Ureter (tissue), 1 donor: ENCODE measurements at places on chromosomes 3 and 15. TPM values are rescaled to one million over a fixed set of nuclear protein-coding genes. Genes with fewer than 3 reads are reported as not detected.

The ZWILCH gene
- 9.0 TPM for total RNA-seq

The SPPL2A gene
- 144 TPM for total RNA-seq

The SIDT1 gene
- 61.6 TPM for total RNA-seq

The VEPH1 gene
- 10.8 TPM for total RNA-seq

The TMOD3 gene
- total RNA-seq, result 44.2 TPM

The ZNF80 gene
- total RNA-seq, result not detected

The KLHL6 gene
- total RNA-seq, result 6.4 TPM
